ENCODE measurements at places on chromosomes 7 and 10. TPM values are rescaled to one million over a fixed set of nuclear protein-coding genes. Genes with fewer than 3 reads are reported as not detected.

- H3K27ac ChIP-seq = no peak overlapping the region
- no peak overlapping the region for H3K4me3 ChIP-seq
- peaks cover 4% of the 10 kb centered on the region for H3K27me3 ChIP-seq
- no peak for DNase-seq
Observed at GRCh38 chr7:159076333-159076732, 68.3 kb downstream of the VIPR2 start.

GRCh38 chr7:12625836-12626235, 55.3 kb downstream of the SCIN start:
- DNase-seq = no peak
- H3K27me3 ChIP-seq = no peaks in the 10 kb centered on the region
- H3K27ac ChIP-seq = peak overlapping the region; percentile 64
- H3K4me3 ChIP-seq = no peak overlapping the region
- H3K36me3 ChIP-seq = peaks cover 2% of the 10 kb centered on the region

DNA sequence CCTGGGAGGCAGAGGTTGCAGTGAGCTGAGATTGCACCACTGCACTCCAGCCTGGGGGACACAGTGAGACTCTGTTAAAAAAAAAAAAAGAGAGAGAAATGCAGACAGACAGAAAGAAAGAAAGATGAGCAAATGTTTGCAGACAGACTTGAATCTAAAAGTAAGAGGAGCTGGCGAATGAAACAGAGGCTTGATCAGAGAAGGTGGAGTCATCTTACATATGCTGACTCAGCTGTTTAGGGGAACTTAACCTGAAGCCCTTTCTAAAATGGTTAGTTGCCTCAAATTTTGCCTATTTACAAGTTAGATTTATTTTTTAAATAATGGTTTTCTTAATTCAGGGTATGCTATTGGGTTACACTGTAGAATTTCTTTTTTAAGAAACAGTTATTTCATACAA, 5.4 kb downstream of the FAM171A1 start:
- H3K36me3 ChIP-seq = peaks cover 16% of the 10 kb centered on the region
- H3K4me3 ChIP-seq = no peak overlapping the region
- H3K27ac ChIP-seq = no peak overlapping the region
- H3K27me3 ChIP-seq = no peaks in the 10 kb centered on the region
- peaks cover 29% of the 10 kb centered on the region for H3K4me1 ChIP-seq

Gene NME8
- total RNA-seq = 0.86 TPM

DNA sequence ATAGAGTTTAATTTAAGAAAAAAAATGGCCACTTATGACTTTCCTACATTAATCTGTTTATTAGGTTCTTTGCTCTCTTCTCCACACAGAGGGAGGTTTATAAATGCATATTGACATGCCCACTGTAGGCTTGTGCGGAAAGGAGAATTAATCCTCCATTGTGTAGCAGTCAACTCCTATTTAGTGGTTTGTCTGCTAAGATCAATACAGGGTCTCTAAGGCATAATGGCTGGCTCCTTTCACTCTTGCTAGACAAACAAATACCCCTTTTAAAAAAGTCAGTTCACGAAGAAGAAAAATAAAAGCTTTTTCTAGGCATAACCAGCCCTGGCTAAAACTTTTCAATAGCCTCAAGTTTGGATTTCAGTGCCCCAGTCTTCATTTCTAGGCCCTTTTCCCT, 141.6 kb downstream of the TSPAN12 start:
- no peaks in the 10 kb centered on the region for H3K36me3 ChIP-seq
- no peak overlapping the region for H3K4me3 ChIP-seq
- H3K27ac ChIP-seq = no peak overlapping the region
- peaks cover 2% of the 10 kb centered on the region for H3K27me3 ChIP-seq

Gene ATOH7
- 0.70 TPM for total RNA-seq

DNA sequence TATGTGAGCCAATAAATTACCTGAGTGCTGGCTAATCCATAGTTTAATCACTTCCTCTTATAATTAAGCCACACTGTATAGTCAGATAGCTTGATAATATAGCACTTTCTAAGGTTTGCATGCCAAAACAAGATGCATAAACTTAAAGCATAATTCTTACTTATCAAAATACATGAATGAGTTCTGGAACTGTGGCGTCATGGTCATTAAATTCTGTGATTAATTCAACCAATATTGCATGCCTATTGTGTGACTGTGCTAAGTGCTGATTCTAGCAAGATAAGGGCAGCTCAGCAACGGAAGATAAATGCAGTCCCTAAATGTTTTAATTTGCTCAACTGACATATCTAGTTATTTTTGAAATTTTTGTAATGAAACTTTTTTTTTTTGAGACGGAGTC, 29.7 kb downstream of the HOXA1 start:
- H3K27ac ChIP-seq = no peak overlapping the region
- no peak overlapping the region for H3K4me3 ChIP-seq
- H3K27me3 ChIP-seq = no peaks in the 10 kb centered on the region
- H3K4me1 ChIP-seq = peaks cover 23% of the 10 kb centered on the region
- H3K36me3 ChIP-seq = no peaks in the 10 kb centered on the region

All from mesothelial cell of epicardium (in vitro differentiated cells).